ENCODE measurements at places on chromosomes 13 and 19.

- no peak for DNase-seq
Measured at GRCh38 chr13:51828730-51829567, 16.0 kb downstream of the TMEM272 start.

- no peak for DNase-seq
Measured at GRCh38 chr13:106599875-106600797, 32.2 kb upstream of the ARGLU1 start.

DNA sequence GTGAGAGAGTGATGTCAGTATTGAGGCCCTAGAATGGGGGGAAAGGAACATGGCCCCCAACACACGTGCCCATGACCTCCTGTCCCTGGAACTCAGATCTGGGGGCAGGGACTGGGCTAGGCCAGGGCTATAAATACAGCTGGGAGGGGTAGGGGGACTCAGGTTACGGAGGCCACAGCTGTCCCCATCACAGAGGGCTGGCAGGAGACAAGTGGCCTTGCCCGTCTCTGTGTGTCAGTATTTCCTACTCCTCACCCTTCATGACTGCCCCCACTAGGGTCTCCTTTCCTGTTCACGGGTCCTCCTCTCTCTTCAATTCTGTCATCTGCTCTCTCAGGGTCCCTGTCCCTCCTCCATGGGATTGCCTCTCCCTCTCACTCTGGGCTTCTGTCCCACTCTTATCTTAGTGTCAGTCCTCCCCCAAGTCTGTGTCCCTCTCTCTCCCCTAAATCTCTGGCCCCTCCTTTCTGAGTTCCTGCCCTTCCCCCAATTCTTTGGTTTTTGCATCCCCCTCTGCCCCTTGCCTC, 687 bp upstream of the HRC start:
- no peak for DNase-seq

DNA sequence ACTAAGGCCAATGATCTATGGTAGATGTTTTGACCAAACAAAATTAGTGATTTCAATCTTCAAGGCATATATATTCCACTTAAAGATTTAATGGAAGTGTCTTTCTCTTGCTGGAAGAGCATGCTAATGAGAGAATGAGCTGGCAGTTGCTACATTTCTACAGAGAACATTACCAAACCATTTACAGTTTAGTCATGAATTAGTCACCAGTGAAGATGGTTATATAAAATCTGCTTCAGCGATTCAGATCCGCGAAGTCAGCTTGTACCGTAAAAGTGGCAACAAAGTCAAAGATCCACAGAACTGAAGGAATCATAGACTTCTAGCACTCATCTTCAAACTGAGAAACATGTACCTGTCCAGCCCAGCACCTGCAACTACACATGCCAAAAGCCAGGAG, 156.3 kb downstream of the SLITRK5 start:
- no peak for DNase-seq

- no peak for DNase-seq
Measured at GRCh38 chr19:27974082-27974513, 1238.9 kb downstream of the UQCRFS1 start.

DNA sequence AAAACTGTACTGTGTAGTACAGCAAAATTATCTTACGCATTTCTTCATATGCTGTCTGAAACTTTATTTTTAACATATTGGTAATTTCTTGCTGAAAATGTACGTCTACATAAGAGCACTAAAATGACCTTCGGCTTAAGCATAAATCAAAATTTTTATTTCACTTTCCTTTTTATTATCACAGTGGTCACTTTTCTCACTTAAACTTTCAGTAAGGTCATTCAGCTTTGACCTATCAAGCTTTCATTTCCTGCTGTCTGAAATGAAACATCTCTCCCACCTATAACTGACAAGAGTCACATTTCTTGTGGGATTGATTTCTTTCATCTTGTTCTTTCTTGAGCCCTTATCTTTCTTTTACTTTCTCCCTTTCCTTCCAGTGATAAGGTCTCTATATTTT, 2212.7 kb upstream of the PCDH20 start:
- no peak for DNase-seq

- no peak for DNase-seq
Measured at GRCh38 chr13:33367926-33368325, 82.4 kb upstream of the STARD13 start.

GRCh38 chr13:97517967-97518366, 84.0 kb downstream of the RAP2A start:
- no peak for DNase-seq

- no peak for DNase-seq
Measured at GRCh38 chr13:110360598-110360997, 53.5 kb downstream of the COL4A2 start.

DNA sequence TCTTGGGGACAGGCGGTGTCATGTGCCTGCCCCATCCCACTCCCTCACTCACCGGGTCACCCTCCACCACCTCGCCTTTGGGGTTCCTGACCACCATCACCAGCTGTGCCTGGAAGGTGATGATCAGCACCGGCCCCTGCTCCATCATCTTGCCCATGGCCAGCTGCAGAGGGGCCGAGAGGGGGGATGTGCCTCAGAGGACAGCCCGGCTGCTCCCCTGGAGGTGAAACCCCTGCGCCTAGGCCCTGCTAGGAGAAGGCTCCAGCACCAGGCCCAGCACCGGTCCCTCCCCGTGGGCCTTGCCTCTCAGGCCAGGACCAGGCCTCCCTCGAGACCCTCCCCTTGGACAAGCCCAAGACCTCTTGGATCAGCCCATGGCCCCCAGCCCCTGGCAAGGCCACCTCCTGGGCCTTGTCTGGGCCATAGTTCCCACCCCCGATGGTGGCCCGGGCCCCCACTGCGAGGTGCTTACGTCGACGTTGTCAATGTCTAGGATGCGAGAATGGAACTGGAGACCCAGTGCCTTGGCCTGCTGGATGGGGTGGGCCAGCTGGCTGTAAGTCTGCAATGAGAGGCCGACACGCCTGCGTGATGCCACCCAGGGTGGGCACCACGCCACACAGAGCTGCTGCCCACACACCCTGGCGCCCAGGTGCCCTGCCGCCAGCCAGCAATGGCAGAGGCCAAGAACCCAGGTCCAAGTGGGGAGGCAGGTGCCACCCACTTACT, 1.8 kb upstream of the CTXN1 start:
- DNase-seq = no peak

GRCh38 chr13:28531077-28531844, 36.3 kb upstream of the FLT1 start:
- no peak for DNase-seq

- DNase-seq = no peak
Measured at GRCh38 chr13:35699825-35700510, 223.5 kb upstream of the MAB21L1 start.

DNA sequence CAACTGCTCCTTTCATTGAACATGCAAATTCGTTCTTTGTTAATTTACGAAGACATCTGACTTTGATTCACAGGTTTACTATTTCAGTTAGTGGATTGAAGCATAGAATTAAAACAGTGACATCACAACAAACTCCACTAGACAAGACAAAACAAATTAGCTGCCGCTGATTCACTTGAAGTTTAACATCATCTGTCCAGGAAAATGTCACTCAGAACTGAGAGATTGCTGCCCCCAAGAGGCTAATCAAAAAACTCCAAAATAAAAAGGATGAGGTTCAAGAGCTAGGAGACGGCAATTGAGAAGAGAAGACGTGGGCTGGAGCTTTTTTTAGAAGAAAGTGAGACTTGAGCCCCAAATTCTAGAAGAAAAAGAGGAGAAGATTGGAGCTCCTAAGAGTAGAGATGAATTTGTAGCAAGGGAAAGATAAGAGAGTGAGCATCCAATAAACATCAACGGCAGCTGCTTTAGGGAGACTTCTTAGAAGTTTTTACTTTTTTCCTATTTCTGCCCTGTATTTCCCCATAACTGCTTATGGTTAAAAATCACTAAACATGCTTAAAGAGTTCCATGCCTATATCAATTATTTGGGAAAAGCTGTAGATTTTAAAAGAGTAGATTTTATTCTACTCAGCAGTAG, 40.8 kb upstream of the TPP2 start:
- DNase-seq = no peak

DNA sequence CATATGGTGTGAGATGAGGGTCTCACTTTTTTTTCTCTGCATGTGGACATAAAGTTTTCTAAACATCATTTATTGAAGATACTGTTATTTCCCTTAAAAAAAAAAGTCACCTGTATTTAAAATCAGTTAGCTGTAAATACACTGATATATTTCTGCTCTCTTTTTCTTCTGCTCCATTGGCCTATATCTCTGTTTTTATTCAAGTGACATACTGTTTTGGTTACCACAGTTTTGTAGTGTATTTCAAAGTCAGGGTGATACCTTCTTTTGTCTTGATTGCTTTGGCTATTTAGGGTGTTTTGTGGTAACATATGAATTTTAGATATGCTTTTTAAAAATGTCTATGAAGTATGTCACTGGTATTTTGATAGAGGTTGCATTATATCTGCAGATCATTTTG, 15.8 kb upstream of the ZNF431 start:
- DNase-seq = no peak

GRCh38 chr13:104357174-104357573, 1291.0 kb upstream of the SLC10A2 start:
- DNase-seq = no peak

GRCh38 chr13:64866331-64866730, 2363.8 kb downstream of the PCDH9 start:
- DNase-seq = no peak

GRCh38 chr13:112029143-112029542, 37.8 kb upstream of the SOX1 start:
- DNase-seq = no peak

DNA sequence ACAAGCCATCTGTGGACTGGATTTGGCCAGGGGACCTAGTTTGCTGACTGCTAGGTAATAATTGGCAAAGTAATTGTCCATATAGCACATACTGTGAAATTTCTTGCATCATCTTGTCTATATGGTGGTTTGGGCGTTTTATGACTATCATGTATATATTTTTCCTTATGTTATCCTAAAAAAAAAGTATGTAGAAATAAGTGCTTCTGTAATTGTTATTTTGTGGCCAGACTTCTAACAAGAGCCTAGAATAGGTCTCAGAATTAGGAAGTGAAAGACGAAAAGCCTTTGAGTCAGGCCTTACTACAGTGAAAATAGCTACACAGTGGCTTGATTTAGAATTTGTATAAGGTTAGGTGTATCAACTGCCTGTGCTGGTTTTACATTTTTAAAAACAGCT, 4.2 kb downstream of the FNDC3A start:
- no peak for DNase-seq

- DNase-seq = no peak
Measured at GRCh38 chr13:112603641-112604225, 15.8 kb upstream of the TUBGCP3 start.

- no peak for DNase-seq
Measured at GRCh38 chr19:47719047-47719859, 6.0 kb downstream of the EHD2 start.

Data from stimulated activated CD8-positive, alpha-beta memory T cell treated with anti-CD3 and anti-CD28 coated beads, Interleukin-4, amount 100 ng/mL, for 1 hour (primary cell).